ENCODE measurements at places on chromosomes 7 and 10.

DNA sequence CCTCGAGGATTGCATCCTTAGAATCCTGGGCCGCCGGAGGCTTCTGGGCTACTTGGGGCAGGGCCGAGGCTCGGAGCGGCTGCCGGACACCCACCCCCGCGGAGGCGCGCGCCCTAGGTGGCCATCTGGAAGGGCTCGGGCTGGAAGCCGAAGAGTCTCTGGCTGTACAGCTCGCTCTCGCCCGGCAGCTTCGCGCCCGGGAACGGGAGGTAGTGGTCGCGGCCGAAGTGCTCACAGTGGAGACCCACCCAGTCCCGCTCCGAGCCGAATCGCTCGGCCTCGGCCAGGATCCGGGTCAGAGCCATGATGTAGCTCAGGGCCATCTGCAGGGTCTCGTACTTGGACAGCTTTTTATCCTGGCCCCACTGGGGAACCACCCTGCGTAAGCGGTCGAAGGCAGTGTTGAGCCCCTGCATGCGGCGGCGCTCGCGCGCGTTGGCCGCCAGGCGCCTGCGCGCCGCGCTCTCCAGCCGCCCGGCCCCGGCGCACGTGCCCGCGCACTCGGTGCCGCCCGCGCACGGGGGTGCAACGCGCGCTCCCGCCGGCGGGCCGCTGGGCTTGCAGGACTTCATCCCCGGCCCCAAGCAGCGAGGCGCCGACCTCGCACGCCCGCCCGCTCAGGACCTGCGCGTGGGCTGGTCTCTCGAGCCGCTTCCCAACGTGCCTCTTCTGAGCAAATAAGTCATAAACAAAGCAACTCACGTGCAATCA lies 652 bp downstream of the ATOH7 start:
- DNase-seq = peak; percentile 99

DNA sequence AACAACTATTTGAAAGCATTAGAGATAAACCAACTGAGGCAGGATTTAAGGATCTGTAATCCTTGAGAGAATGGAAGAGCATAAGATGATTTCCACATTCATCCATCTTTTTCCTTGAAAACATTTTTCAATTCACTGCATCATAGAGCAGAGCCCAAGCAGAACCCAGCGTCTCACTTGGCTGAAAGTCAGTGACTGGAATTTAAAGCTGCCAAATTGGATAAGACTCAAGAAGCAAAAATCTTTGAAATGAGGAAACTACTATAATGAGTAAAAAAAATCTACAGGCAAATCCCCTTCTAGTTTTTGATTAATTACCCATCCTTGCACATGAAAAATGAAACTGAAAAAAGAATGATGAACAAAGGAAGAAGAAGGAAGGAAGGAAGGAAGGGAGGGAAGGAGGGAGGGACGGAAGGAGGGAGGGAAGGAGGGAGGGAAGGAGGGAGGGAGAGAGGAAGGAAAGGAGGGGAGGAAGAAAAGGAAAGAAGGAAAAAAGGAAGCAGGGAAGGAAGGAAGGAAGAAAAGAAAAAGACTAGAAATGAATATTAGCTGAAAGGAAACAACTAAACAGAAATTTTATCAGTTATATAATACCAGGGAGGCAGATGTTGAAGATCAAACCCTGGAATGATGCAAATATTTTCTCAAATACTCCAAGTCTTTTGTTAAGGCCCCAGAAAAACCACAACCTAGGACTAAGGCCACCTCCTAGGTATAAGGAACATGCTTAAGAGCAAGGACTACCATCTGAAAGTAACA lies 336.3 kb upstream of the MAGI2 start:
- no peak for DNase-seq

DNA sequence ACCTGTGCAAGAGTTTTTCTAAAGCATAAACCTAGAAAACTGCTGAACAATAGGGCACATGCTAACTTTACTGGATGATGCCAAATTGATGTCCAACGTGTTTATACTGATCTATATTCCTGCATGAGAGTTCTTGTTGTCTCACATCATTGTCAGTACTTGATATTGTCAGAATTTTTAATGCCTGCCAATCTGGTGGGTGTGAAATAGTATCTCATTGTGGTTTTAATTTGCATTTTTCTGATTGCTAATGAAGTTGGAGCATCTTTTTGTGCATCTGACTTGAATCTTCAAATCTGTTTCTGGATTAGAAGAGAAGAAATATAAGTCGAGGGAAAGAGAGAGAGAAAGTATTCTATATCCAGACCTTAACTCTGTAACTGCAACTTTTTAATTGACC lies 309.8 kb upstream of the KIAA1217 start:
- DNase-seq = no peak

DNA sequence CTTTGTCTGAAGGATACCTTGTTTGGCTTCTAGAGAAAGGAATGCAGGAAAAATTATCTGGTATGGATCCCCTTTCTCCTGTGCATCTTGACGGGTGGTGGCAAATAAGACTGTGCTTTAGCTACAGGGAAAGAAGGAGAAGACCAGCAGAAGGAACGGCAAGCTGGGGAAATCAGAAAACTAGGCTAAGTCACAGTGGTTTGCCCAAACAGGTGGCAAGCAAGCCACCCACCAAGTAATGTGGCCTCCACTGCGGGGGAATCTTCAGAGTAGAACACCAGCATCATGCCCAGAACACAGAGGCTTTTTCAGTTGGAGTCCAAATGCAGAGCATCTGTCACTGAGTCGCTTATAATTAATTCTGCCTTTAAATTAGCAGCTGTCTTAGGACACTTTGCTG lies 282.8 kb downstream of the PHF14 start:
- DNase-seq = no peak

GRCh38 chr7:10696064-10696463 lies 277.6 kb upstream of the PHF14 start:
- no peak for DNase-seq

- DNase-seq = no peak
These were observed 225.2 kb downstream of the XPNPEP1 start for GRCh38 chr10:109698086-109698485.

- DNase-seq = no peak
These were observed 589.1 kb upstream of the FOXK1 start for GRCh38 chr7:4093035-4093434.

DNA sequence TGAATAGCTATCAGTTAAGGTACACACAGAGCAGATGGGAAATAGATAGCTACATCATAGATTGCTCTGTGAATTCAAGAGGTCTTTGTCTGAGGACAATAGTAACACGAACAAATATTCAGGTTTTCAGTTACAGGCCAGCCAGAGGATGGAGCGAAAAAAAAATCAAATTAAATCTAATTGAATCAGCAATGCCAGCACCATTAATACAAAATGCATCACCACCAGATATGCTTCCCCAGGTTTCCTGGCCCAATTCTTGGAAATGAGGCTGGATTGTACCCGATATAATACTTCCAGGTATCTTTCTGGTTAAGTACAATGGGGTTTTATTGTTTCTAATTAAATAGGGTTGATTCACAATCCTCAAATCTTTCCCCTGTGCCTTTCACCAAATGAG lies 975.8 kb upstream of the AUTS2 start:
- no peak for DNase-seq

DNA sequence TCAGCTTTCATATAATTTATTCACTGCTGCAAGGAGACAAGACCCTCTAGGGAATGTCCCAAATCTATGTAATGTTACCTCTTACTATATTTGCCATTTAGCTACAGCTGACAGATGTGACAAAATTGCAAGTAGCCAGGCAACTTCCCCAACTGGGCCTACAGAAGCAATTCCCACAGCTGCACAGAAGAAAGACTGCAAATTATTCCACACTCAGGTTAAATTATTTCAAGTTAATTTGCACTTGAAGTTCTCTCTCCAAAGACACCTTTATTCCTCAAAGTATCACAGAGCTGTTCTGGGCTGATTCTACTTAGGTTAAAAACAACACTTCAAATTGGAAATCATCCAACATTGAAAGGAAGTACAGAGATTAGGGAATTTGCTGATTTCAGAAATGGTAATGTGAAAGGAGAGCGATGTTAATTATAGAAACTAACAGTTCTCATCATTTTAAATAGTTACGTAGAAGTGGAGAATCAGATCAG lies 133.6 kb downstream of the THSD7A start:
- DNase-seq = no peak

- no peak for DNase-seq
These were observed 2.4 kb upstream of the CCDC6 start for GRCh38 chr10:59908808-59909143.

DNA sequence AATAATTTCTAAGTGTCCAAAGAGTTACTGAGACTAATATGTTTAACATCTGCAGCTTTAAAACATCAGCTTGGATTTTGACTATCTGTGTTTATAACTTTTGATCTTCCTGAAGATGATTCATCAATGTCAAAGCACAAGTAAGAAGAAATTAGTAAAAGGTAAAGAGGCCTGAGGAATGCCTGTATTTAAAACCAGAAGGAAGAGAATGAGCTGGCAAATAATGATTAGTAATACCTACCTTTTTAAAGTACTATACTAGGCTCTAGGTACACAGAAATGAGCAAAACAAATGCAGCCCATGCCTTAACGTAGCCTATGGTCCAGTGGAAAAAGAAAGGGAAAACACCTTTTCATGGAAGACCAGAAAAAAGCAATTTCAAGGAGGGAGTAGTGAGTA lies 158.0 kb downstream of the KCND2 start:
- DNase-seq = no peak

DNA sequence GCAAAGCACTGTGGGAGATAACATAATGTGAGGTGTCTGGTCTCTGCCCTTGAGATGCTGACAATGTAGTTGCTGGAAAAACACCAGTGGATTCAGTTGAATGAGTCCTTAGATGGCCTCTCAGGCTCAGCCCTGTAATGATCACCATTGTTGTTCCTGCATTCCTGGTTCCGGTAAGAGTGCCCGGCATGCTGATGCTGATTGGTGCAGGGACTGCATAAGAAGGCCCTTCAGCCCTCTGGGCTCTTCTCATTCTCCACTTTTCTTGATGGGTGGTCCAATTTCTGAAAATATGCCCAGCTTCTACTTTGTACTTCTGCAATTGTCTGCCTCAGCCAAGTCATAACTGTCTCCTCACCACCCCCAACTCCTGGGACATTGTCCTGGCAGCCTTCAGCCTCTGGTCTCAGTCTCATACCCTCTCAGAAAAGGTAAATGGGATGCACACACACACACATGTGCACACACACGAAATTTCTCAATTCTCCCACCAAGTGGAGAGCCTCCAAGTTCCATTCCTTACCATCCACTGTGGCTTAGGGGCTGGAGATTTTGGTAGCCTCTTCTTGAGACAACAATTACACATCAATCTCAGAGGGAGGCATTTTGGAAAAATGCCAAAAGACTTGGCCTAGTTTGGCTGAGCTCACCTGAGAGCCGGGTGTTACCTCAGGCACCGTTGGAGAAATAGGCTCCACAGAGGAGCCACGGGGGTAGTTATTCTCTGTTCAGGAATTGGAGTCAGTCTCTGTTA lies 314.9 kb downstream of the RPS24 start:
- DNase-seq = no peak

DNA sequence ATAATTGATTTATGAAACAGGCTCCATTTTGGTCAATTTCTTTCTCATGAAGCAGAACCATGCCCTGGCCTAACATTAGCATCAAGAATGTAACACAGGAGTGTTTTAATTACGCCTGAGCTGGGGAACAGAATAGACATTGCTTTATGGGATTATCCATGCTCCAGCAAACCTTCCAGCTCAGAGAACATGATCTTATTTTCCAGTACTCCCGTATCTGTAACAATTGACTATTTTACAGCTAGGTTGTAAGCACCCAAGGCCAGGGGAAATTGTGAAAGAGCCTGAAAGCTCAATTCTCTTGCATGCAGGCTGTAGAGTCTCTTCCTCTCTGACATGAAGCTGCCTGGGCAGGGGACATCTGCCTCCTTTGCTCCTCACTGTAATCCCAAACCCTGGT lies 30.8 kb upstream of the CRYGN start:
- DNase-seq = no peak

DNA sequence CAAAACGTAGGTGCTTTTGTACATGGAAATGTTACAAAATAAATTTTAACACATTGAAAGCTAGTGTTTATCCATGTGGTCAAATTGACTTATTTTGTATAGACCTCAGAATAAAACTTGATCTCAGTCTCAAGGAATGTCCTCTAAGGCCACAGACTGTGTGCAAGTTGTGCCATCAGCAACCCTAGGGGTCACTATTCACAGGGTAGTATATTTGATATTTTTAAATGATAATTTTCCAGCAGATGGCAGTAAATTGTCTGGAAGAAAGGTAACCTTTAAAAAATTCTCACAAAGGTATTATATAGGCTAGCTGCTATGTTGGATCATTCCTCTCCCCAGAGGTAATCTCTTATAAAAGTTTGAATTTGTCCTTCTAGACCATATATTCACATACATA lies 12.9 kb upstream of the SNX10 start:
- DNase-seq = peak; percentile 54

GRCh38 chr10:5616836-5617235 lies 49.6 kb downstream of the ASB13 start:
- DNase-seq = no peak

Data from urothelium cell line (cell line).